ENCODE measurements at places on chromosomes 3 and 15.

- DNase-seq = no peak
Measured at GRCh38 chr3:188584162-188584529, 430.2 kb downstream of the LPP start.

- DNase-seq = no peak
Measured at GRCh38 chr3:14684447-14684846, 9.5 kb downstream of the C3orf20 start.

DNA sequence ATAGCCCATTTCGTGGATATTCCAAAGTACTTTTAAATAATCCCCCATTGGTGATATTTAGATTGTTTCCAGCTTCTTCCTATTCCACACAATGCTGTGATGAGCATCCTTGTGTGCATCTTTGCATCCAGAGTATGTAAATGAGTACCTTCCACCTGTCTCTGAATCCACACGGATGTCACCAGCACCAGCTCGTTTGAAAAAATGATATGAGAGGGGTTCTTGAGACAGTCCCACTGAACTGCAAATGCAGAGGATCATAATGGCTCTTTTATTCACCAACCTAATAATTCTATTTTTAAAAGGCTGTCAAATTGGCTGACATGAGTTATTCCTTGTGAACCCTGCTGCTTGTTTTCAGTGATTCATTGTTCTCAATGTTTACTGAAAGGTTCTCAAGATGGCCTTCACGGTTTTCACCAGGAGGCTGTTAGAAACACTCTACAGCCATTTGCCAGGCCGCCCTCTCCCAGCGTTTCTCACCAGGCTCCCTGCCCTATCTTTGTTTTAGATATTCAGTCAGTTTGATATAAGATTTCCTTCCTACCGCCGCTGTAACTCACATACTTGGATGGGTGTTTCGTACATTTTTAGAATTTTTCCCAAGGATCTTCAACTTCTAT is 96.7 kb upstream of the PTPRG start:
- DNase-seq = no peak

- DNase-seq = no peak
Measured at GRCh38 chr3:19199131-19199530, 50.8 kb downstream of the KCNH8 start.

- DNase-seq = no peak
Measured at GRCh38 chr3:108297647-108298046, 1.3 kb downstream of the HHLA2 start.

GRCh38 chr3:187568171-187568570 is 102.0 kb downstream of the SST start:
- no peak for DNase-seq

DNA sequence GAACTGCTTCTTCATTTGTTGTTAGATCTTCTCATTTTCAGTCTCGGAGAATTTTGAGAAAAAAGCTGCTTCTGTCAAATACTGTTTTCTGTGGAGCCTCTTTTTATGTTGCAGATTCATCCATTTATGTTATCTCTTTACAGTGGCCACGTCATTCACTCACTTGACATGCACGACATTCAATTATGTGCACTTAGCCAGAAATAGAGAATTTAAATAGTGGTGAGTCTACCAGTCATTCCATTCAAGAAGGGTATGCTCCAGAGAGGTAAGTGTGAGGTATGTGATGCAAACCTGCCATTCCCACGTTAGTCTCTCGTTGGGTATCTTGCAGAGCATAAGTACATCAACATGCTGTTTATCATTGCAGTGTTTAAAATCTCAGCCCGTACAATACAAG is 9.8 kb downstream of the ARPP19 start:
- DNase-seq = no peak

DNA sequence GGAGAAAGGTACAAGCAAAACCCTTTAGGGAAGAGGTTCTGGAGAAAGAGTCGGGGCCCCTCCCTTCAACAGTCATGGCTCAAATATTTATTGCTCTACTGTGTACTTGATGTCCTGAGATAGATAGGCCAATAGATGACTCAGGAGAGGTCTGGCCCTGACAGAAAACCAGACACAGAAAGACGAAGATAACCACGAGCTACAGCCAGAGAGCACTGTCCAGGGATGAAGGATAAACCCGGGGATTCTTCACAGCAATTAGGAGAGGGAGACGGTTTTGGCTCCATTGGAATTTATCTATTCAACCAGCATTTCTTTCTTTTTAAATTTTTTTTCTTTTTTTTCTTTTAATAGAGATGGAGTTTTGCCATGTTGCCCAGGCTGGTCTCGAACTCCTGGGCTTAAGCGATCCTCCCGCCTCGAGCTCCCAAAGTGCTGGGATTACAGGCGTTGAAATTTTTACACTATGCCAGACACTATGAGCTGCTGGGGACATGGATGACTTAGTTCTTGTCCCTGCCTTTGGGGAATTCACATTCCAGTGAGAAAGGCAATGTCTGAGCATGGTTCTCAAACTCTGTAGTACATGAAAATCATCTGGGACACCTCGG is 4.6 kb upstream of the CIDEC start:
- no peak for DNase-seq

DNA sequence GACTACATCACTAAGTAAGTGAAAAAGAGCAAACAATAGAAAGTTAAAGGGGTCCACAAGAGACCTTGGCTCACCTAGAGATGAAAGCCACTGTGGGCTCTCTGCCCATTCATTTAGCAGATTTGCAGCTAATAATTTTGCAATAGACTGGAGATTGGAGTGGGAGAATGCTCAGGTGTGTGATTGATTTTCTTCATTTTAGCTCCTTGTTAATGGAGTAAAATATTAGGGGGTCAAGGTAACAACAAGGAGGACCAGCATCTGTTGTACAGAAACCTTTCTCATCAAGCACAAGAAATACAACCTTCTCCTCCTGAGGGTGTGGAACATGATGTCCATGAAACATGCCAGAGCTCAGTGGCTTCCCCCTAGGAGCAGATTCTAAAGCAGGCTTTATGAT is 63.2 kb downstream of the TMEM266 start:
- no peak for DNase-seq

DNA sequence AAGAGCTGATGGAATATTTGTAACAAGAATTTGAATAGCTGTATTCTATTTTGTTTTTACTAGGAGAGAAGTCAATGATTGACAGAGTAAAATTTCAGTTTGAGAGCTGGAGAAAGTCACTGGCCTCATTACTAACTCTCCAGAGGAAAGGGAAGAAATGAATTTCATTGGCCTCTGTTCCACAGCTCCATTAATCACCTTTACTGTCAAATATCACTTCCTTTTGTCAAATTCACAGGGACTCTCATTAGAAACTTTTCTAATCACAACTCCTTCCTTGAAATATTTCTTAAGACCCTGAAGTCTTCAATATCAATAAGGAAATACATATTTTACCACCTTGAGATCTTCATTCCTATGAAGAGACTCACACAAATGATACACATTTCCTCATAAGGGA is 379.9 kb upstream of the RASGRP1 start:
- no peak for DNase-seq

GRCh38 chr3:56879436-56880215 is 77.9 kb upstream of the ARHGEF3 start:
- DNase-seq = no peak

DNA sequence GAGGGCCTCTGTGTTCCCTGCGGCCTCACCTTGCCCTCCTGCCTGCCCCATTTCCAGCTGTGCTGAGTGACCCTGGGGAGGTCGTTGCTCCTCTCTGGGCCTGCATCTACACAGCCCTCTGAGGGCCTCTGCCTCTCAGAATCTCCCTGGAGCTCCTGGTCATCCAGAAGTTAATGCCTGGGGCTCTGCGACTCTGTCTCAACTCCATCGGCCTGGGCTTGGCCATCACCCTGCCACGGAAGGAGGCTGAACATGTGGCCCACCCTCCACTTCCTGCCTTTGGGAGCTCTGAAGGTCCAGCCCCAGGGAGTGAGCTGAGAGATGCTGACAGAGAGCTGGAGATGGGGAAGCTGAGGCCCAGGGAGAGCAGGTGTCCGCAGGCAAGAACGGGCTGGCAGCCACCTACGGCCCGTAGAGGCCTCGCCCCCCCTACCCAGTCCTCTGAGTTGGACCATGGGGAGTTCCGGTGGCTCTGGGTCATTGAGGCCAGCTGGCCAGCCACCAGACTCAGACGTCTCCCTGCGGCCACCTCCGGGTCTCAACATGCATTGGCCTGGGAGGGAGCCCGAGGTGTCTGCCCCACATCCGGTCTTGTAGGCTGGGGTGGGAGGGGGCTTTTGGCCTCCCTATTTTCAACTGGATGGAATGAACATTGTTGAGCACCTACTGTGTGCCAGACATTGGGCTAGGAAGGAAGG is 34.2 kb downstream of the GRIP2 start:
- DNase-seq = no peak

- DNase-seq = no peak
Measured at GRCh38 chr3:125125821-125126245, 70.0 kb upstream of the HEG1 start.

GRCh38 chr3:140540262-140540661 is 137.6 kb upstream of the TRIM42 start:
- no peak for DNase-seq

DNA sequence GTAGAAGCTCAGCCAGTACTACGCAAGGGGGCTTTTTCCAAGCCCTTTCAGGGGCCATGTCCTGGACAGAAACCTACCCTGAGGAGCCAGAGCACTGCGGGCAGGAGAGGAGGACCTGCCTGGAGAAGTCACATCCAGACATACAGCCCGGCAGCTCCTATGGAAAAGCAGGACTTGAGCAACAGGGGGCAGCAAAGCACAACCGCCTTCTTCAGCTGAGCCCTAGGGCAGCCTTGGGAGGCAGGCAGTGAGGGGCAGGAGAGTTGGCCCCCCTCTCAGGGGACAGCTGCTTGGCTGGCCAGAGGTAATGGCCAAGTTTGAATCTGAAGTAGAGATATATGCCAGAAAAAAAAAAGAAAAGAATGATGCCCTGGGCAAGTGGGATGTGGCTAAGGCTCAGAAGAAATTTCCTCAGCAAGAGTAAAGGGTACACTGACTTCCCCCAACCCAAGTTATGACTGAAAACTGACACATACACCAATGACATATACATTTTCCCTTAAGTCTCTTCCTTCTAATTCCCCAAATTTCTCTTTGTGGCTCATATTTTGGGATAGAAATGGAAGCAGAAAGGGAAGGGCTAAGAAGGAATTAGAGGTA is 56.9 kb downstream of the CYP19A1 start:
- no peak for DNase-seq

DNA sequence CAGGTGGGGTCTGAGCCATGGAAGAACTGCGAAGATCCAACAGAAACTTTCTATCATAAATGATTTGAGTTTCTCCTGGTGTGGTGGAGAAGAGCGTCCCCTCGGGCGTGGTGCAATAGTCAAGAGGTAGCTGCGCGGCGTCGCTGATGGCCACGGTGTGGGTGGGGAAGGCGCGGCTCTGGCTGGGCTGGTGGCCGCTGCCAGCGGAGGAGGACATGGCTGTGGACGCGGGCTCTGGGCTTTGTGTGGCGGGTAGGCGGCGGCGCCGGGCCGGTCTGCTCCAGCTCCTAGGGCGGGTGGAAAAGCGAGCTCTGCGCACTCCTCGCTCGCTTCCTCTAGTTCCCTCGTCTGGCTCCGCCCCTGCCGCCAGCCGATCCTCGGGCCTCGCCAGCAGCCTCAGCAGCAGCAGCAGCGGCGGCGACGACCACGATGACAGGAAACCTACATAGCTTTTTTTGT is 5.9 kb downstream of the STARD9 start:
- no peak for DNase-seq

DNA sequence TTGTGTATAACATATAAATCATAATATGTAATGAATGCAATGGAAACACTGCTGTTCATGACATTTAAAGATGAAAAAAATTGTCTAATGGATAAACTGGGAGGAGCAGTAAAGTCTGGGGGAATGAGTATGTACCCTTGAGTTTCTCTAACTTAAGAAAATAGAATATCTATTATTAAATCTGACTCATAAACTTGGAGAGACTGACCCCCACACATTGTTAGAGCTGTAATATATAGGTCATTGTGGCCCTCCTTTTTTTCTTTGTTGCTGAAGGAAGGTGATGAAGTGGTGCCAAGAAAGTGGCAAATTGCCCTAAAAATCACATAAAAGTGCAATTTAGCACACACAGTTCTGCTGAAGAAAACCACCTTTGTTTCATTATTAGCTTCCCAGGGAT is 389.8 kb upstream of the RARB start:
- DNase-seq = no peak

DNA sequence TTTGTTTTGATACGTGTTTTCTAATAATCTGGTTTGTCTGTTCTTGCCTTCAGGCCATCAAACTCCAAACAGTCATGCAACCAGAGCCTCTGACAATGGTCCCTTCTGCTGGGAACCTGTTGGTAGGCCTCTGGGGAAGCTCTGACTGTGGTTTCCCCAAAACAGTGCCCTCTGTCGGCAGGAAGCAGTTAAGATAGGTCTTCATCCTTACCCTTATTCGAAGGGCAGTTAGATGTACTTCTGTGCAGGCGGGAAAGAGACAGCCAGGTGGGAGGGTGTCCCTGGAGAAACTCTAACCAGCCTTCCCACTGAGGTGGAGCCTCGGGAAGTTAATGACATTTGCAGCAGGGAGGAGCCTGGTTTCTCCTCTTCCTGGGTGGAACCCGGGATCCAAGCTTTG is 81.6 kb upstream of the CHMP2B start:
- DNase-seq = no peak

DNA sequence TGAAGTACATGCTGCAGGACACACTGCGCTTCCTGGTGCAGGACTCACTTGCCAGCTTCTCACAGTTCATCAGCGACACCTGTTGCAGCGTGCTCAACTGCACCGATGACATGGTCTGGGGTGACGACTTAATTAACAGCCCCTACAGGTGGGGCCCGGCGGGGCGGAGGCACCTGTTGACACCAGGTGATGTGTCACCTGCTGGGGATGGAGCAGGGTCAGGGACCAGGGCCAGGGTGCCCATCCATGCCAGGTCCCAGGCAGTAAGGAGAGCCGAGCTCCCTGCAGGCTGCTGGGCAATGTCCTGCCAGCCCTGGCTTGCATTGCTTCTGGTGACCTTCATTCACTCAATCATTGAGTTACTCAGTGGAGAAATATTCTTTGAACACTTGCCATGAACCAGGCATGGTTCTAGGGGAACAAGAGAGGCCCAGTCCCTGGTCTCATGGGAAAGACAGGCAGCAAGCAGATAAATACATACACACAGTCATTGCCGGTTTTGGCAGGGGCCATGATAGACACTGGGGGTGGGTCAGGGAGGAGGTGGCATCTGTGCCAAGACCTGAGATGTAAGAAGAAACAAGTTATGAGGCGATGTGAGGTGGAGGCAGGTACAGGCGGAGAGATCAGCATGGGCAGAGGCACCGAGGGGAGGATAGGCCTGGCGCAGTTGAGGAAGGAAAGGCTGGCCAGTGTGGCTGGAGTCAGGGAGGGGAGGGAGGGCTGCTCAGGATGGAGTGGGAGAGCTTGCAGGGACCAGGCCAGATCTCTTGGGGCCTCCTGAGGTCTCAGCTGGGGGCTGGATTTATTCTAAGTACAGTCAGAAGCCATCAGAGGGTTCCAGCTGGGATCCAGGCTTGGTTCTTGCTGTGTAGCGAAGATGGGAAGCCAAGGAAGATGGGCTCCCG is 30.8 kb downstream of the DNAH1 start:
- DNase-seq = no peak

- DNase-seq = no peak
Measured at GRCh38 chr3:81531263-81531662, 230.2 kb downstream of the GBE1 start.

GRCh38 chr15:38690216-38690615 is 125.6 kb upstream of the RASGRP1 start:
- DNase-seq = no peak

- no peak for DNase-seq
Measured at GRCh38 chr15:89111961-89112340, 23.7 kb downstream of the ABHD2 start.

All from GOT3 (cell line).